Renal cortex interstitium (tissue), 15 donors: ENCODE measurements at places on chromosomes 12 and 14. TPM values are rescaled to one million over a fixed set of nuclear protein-coding genes. Genes with fewer than 3 reads are reported as not detected.

The OR6C68 gene
- polyA plus RNA-seq, result not detected

The HELB gene
- polyA plus RNA-seq, result 3.1 TPM

The CCDC197 gene
- not detected for polyA plus RNA-seq

The REM2 gene
- polyA plus RNA-seq, result 1.5 TPM

The ARMH4 gene
- 66.2 TPM for polyA plus RNA-seq

The IQSEC3 gene
- polyA plus RNA-seq, result 15.3 TPM

The MYH7 gene
- 0.19 TPM for polyA plus RNA-seq

The PDZRN4 gene
- 7.6 TPM for polyA plus RNA-seq

The NTN4 gene
- polyA plus RNA-seq, result 98.6 TPM

The RALGAPA1 gene
- polyA plus RNA-seq, result 43.4 TPM

The PIK3C2G gene
- 3.0 TPM for polyA plus RNA-seq

The SMCO2 gene
- 0.24 TPM for polyA plus RNA-seq

The PRB3 gene
- polyA plus RNA-seq, result not detected

The TAMALIN gene
- 20.3 TPM for polyA plus RNA-seq

The KRT72 gene
- polyA plus RNA-seq, result not detected

The KRT3 gene
- polyA plus RNA-seq, result not detected

The RD3L gene
- polyA plus RNA-seq, result not detected
